Endothelial cell of umbilical vein (primary cell): ENCODE measurements at places on chromosomes 7 and 10. TPM values are rescaled to one million over a fixed set of nuclear protein-coding genes. Genes with fewer than 3 reads are reported as not detected.

Gene ABCC2
- polyA plus RNA-seq, result 1.5 and 1.6 TPM in 2 replicates

DNA sequence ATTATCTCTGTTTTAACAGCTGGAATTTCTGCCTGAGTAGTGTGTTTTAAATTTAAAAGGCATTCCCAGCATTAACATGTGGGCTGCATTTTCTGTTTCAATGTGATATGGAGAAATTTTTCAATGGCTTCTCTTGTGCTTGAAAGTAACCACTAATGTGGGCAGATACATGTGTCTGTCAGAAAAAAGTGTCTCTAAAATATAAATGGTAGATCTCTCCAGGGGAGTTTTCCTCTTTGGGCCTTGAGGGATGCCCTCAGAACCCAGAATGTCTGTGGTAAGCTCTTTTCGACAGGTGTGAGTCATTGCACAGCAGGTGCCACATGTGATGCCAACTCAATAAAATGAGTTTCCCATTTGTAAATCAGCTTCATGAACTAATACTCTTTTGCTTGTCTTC lies 221.1 kb downstream of the SEMA3E start:
- no peak for DNase-seq

GRCh38 chr10:110398419-110399105 lies 93.8 kb upstream of the SMNDC1 start:
- DNase-seq, result peak; percentile 99

DNA sequence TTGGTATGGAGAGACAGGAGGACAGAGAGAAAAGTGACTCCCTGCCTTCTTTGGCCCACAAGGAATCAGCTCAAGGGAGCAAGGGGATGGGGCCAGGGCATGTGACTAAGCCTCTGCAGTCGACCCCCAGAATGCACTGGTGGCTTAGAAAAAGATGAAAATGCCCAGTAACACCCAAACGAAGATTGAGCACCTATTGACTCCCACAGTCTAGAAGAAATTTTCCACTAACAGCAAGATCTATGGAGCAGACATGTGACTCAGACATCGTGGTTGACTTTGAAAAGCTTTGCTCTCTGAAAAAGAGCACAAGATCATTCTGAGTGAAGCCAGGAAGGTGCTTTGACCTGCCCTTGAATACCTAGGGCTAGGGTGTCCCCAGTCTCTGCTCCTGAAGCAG lies 586.0 kb downstream of the CALN1 start:
- no peak for DNase-seq
